Chondrocyte (in vitro differentiated cells): ENCODE measurements at places on chromosomes 16 and 17. TPM values are rescaled to one million over a fixed set of nuclear protein-coding genes. Genes with fewer than 3 reads are reported as not detected.
A peak's percentile ranks its signal among the peaks of the same experiment; 100 is the strongest.

DNA sequence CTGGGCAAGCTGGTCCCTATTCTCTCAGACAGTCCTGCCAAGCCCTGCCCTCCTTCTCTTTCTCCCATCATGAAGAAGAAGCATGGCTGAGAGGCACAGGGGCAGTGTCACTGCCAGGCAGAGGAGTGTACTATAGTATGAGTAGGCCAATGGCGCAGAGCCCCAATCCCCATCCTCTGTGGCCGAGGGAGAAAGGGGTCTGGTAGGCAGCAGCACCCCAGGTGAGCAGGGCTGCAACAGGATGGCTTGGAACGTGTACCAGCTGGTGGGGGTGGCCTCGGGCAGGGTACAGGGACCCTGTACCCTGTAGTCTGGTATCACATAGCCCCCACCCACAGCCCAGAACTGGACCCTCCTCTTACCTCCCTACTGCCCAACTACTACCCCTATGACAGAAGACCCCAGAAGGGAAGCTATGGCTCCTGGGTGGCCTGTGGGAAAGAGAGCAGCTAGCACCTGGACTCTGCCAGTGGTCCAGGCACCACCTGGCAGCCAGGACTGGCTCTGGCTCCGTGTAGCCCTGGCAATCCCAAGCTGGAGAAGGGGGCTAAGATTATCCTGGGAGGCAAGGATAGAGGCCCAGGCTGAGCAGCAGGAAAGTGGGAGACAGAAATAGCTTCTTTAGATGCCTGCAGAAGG lies 4.4 kb downstream of the SMARCD2 start:
- no peak for DNase-seq

DNA sequence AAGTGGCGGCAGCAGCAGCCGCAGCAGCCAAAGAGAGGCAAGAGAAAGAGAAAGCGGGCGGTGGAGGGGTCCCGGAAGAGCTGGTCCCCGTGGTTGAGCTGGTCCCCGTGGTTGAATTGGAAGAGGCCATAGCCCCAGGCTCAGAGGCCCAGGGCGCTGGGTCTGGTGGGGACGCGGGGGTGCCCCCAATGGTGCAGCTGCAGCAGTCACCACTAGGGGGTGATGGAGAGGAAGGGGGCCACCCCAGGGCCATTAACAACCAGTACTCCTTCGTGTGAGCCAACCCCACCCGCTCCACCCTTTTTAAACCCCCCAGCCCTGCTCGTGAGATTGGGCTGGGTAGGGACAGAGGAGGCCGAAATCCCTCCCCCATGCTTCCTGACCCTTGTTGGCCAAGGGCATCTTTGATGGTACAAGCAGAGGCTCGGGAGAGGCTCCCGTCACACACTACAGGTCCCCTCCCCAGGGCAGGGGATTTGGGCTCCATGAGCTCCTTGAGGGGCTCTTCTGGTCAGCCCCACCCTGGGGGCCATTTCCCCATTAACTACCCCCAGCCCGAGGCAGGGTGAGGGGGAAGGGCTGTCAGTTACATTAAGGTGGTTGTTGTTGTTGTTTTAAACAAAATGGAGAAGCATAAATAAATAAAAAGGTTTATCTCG lies 4.6 kb upstream of the ATP2A1 start:
- DNase-seq, result no peak

DNA sequence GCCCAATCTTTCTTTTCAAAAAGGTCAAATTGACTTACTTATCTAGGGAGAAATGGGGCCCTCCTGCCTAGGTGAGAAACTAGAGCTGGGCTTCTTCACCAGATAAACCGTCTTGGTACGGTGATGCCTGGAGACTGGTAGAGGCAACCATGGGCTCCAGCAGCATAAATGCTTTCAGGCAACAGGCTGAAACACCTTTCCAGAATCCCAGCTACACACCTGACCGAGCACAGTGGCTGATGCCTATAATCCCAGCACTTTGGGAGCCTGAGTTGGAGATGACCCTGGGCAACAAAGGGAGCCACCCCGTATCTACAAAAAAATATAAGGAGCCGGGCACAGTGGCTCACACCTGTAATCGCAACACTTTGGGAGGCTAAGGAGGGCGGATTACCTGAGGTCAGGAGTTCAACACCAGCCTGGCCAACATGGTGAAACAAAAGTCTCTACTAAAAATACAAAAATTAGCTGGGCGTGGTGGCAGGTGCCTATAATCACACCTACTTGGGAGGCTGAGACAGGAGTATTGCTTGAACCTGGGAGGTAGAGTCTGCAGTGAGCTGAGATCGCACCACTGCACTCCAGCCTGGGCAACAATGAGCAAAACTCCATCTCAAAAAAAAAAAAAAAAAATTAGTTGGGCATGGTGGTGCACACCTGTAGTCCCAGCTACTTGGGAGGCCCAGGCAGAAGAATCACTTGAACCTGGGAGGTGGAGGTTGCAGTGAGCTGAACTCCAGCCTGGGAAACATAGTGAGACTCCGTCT lies 8.0 kb downstream of the TRAF4 start:
- DNase-seq, result peak; percentile 21

CBX8 gene
- total RNA-seq, result 4.6 to 8.3 TPM (median 6.1 TPM) in 3 replicates
